Activated T-cell treated with anti-CD3 and anti-CD28 coated beads for 48 hours (primary cell): ENCODE measurements at places on chromosomes 7 and 10.

DNA sequence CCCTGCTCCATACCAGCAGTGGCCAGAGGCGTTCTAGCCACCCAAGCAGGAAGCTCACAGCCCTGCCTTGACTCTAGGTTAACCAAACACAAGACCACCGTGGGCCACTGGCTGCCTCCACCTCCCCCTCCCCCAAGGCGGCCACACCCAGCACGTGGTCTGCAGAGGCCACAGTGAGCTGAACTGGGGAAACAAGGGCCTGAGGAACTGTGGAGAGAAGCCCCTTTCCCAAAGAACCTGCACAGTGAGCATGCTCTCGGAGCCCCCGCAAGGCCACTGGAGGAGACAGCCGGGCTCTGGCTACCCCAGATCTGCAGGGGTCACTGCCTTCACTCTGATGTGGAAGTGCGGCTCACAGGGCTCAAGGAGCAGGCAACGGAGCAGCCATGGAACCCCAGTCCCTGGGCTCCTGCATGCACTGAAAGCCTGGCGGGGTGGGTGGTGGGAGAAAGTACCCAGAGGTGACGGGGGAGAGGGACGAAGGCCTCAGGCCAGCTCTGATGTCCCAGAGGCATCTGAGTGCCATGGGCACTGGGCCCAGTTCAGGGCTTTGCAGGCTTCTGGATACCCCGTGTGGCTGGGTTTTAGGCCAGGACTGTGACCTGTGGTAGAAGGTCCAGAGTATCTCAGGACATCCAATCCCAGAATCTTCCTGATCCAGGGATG lies 189.2 kb downstream of the EBF3 start:
- DNase-seq: no peak

GRCh38 chr7:2856388-2857169 lies 12.5 kb upstream of the GNA12 start:
- DNase-seq: no peak

DNA sequence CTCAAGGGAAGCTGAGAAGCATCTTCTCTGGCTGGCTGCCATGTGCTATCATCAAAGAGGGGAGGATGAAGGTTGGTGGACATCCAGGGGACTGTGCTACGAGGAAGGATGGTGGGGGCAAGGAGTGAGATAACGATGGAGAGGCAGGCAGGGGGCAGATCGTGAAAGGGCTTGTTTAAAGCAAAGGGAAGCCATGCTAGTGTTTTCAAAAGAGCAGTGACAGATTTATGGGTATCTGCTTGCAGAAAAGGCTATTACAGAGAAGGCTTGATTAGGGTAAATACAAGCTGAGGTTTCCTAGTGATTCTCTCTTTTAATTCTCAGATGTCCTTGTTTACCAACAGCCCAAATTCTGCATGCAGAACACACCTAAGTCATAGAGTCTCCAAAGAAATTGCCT lies 88.9 kb upstream of the MKX start:
- DNase-seq: no peak

- peak; percentile 43 for DNase-seq
Observed at GRCh38 chr7:157502701-157503111, 165.9 kb downstream of the DNAJB6 start.

DNA sequence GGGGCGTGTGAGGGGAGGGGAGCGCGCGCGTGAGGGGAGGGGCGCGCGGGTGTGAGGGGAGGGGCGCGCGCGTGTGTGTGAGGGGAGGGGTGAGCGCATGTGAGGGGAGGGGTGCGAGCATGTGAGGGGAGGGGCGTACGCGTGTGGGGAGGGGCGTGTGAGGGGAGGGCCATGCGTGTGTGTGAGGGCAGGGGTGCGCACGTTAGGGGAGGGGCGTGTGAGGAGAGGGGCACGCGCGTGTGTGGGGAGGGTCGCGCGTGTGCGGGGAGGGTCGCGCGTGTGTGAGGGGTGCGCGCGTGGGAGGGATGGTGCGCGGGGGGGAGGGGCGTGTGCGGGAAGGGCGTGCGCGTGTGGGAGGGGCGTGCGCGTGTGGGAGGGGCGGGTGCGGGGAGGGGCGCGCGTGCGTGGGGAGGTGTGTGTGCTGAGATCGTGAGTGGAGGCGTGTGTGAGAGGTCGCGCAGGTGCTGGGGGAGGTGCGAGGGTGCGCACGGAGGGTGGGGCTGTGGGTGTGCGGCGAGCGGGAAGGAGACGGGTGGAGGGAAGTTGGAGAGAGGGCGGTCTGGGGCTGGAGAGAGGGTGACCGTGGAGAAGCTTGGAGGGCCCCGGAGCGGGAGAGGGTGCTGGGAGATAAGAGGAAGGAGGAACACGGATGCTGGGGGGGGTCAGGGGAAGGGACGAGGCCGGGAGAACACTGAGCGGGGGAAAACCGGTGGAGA lies 19.7 kb downstream of the MXI1 start:
- no peak for DNase-seq

- no peak for DNase-seq
Observed at GRCh38 chr10:131938681-131939080, 37.9 kb downstream of the PPP2R2D start.

GRCh38 chr7:25726170-25726780 lies 425.7 kb upstream of the NFE2L3 start:
- DNase-seq: no peak

DNA sequence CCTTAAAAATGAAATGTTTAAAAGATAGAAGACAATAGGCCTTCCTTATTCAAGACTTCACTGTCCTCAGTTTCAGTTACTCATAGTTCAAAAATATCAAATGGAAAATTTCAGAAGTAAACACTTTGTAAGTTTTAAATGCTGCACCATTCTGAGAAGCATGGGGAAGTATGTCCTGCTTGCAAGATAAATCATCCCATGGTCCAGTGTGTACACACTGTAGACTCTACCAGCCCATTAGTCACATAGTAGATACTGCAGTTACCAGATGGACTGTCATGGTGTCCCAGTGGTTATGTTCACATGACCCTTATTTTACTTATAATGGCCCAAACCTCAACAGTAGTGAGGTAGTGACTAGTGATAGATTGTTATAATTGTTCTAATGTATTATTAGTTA lies 69.5 kb downstream of the PTPN12 start:
- DNase-seq: no peak

- DNase-seq: no peak
Observed at GRCh38 chr7:98066208-98066607, 40.5 kb upstream of the LMTK2 start.

GRCh38 chr7:17846935-17847334 lies 93.4 kb downstream of the SNX13 start:
- DNase-seq: no peak

DNA sequence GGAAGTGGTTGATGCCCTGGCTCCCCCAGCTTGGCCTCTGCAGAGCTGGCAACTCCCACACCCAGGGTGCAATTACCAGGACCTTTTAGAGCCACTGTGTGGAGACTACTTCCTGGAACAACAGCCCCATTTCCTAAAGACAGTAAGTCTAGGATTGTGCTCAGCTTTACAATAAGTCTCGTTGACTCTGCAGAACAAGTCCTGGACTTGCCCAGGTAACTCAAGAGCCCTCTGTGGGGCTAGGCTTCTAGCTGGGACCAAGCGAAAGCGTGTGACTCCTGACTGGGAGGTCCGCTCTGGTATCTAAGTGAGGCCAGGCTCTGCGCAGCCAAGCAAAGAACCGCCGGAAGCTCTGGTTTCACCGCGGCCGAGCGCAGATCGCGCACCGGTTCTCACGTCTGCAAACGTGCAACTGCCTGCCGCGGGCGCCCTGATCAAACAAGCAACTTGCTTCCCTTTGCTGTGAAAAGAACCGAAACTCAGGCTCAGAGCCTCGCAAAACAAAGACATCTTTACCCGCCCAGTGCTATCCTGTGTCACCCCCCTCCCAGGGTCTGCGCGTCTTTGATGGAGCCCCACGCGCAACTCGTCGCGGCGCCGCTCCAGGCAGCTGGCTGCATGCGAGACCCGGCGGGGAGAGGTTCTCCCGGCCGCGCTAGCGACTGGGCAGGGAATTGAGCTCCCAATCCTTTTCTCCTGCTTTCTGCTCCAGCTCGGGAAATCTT lies 4.4 kb upstream of the PDLIM1 start:
- DNase-seq: peak; percentile 33

DNA sequence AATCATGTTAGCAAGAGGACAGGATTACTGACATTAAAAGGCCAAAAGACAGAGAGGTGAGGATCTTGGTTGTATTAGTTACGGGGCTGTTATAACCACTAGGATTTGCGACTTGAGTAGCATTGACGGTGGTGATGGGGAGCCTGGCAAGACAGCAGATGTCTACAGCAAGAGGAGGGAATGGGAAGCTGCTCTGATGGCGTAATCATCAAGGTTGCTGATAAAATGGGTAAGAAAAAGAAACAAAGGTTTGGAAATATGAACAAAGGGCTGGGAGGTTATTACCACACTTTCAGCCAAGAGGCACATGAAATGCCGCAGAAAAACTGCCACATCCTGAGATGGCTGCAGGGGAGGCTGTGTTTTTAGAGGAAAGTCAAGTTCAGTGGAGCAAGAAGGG lies 33.9 kb downstream of the TMEM229A start:
- no peak for DNase-seq

- no peak for DNase-seq
Observed at GRCh38 chr10:29317027-29317420, 28.2 kb downstream of the LYZL1 start.

DNA sequence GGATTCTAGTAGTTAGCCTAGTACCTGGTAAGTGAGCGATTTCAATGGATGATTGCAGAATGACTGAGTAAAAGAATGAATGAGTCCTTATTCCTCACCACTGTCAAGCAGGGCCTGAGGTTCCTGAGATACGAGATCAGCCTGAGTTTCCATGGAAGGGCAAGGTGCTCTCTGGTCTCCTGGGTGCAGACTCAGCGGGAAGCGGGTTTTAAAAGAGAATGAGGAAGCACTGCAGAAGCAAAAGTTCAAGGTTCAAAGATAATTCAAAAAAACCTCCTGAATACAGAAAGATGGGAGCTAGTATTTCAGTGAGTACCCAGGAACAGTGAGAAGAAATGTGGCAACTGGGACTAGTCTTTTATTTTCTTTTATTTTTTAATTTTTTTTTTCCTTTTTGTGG lies 4.3 kb downstream of the ZNF3 start:
- DNase-seq: no peak

DNA sequence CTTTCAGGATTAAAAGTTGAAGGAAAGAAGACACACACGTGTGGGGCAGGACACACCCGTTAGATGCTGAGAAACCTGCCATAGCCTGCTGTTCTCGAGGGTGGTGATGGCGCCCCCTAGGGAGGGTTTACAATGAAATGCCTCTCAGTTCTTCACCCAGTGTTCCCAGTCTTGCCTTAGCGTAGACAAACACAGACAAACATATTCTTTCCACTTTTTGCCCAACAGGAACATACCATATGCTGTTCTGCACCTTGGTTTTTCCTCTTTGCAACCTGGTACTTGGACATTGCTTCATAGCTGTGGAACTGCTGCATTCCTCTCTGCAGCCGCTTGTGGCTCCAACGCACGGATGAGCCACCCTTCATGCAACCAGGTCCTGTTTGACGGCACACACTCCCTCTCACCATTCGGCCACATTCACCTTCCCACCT lies 23.3 kb upstream of the HSPA12A start:
- no peak for DNase-seq

GRCh38 chr10:88810196-88810961 lies 7.8 kb downstream of the LIPM start:
- no peak for DNase-seq

DNA sequence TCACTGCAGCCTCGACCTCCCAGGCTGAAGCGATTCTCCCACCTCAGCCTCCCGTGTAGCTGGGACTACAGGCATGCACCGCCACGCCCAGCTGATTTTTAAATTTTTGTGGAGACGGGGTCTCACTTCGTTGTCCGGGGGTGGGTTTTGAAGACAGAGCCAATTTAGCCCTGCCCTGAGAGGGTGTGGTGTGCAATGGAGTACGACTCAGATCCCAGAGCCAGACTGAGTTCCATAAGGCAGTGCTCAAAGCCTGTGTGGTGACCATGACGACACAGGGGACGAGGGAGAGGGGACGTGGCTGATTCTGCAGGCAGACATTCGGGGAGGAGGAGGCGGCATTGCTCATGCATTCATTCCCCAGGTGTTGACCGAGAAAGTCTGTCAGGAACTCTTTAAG lies 72.1 kb downstream of the ZMIZ1 start:
- DNase-seq: no peak

DNA sequence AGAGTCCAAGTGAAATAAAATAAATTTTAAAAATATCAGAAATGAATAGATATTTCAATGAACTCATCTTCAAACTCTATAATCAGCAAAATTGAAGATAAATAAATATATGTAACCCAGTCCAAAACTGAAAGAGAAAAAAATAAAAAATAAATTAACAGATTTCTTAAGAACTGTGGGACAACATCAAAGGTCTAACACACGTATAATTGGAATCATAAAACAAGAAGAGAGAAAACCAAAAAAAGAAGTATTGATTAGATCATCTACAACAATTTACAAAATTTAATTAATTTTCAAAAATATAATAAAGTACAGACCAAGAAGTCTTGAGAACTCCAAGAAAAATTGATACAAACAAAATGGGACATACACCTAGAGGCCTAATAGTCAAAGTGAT lies 625.8 kb upstream of the SORCS1 start:
- no peak for DNase-seq

- DNase-seq: no peak
Observed at GRCh38 chr10:58856508-58857240, 319.8 kb upstream of the PHYHIPL start.

- DNase-seq: no peak
Observed at GRCh38 chr10:44863344-44864047, 47.6 kb upstream of the TMEM72 start.

DNA sequence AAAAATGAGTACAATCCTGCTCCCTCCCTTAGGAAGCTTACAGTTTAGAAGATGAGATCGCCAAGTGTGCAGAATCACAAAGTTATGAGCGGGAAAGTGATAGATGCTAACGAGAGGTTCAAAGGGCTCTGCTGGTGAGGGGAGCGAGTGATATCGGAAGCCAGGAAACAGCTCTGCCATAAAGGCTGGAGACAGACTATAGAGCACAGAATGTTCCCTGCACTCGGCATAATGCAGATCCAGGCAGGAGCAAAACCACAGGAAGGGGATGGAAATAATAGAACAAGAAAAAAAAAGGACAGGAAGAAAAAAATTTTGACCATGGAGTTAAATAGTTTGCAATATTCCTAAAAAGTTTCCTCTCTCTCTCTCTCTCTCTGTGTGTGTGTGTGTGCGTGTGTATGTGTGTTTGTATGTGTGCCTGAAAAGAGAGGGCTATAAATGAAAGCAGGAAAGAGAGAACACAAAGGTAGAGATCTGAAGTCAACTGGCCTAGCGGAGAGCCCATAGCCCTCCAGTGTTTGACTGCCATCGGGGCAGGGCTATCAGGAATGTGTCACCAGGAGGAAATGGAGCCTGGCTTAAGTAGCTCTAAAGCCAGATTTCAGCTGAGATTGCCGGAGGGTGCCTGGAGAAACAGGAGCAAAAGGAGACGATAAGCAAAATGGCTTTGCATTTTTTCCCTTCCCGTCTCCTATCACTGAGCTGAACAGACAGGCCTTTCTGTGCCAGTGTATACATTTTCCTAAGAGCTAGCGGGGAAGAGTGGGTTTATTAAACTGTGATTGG lies 175.8 kb upstream of the LYZL1 start:
- DNase-seq: no peak
